ENCODE measurements at places on chromosomes 2 and 18.

DNA sequence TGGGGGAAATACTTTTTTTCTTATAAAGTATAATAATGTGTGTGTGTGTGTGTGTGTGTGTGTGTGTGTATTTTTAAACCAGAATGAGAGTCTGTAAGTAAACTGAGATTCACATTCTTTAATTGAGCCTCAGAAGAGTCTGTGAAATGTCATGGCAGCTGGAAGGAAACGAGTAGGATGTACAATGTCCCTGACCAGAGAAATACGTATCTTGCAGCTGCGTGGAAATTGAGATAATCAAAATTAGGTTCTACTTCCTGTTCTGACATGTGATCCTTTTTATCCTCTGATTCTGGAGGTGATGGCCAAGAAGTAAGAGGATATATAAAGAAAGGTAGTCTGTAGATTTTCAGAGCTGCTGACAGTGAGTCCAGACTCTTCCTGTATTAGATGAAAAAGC, 50.0 kb downstream of the SH3RF3 start:
- no peak for DNase-seq

DNA sequence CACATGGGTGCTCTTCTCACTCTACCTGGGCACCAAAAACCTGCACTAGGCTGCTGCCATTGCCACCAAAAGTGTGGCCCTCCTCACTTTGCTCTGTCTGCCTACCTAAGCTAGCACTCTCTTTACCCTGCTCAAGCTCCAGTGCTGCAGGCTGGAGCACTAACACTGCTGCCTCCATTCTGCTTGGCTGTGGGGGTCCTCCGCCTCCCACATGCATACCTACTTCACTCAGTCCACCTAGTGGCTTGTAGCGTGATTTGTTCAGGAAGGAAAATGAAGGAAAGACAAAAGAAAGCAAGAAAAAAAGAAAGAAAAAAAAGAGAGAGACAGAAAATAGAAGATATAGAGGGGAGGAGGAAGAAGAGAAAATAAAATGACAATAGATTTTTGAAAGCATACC, 1339.4 kb upstream of the CHAC2 start:
- DNase-seq = no peak

- DNase-seq = peak; percentile 74
Observed at GRCh38 chr2:112181571-112182290, 43.5 kb downstream of the FBLN7 start.

GRCh38 chr2:198905881-198906612, 551.7 kb downstream of the SATB2 start:
- DNase-seq = no peak

GRCh38 chr2:166115589-166115988, 12.2 kb downstream of the SCN1A start:
- DNase-seq = no peak

GRCh38 chr2:206105038-206105437, 19.1 kb upstream of the INO80D start:
- no peak for DNase-seq

- DNase-seq = no peak
Observed at GRCh38 chr2:9110346-9110884, 96.2 kb upstream of the ASAP2 start.

GRCh38 chr18:37339701-37340215, 225.8 kb downstream of the CELF4 start:
- no peak for DNase-seq

DNA sequence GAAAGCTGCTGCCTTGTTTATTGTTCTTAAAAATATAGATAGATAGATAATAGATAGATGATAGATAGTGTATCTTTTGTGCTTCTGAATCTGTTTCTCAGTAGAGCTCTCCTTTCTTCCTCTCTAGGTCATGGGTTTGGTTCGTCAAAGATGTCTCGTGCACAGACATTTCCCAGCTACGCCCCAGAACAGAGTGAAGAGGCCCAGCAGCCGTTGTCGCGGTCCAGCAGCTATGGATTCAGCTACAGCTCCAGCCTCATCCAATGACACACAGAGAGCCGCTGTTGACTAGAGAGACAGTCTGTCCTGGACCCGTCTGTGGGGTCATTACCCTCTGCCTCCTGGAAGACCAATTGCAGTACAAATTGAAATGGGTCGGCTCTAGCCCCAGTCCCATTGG, 106.6 kb downstream of the CD226 start:
- DNase-seq = no peak

DNA sequence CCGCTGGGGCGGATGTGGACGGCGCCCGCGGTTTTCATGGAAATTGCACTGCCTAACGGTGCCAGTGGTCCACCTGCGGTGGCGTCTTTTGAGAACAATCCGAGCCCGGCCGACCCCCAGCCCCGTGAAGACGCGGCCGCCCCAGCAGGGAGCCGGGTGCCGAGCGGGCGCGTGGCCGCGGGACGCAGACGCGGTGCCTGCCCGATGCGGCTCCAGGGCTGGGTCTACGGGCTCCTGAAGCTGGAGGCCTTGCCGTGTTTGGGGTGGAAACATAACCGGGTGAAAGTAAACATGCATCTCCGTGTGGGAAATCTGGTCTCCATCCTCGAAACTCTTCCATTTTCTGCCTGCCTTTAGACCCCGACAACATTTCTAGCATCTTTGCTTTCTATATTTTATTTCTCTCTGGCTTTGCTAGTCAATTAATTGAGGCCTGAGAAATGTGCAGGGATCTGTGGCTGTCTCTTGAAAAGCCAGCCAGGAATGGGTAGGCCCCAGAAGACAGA, 572 bp downstream of the INPP4A start:
- DNase-seq = no peak

DNA sequence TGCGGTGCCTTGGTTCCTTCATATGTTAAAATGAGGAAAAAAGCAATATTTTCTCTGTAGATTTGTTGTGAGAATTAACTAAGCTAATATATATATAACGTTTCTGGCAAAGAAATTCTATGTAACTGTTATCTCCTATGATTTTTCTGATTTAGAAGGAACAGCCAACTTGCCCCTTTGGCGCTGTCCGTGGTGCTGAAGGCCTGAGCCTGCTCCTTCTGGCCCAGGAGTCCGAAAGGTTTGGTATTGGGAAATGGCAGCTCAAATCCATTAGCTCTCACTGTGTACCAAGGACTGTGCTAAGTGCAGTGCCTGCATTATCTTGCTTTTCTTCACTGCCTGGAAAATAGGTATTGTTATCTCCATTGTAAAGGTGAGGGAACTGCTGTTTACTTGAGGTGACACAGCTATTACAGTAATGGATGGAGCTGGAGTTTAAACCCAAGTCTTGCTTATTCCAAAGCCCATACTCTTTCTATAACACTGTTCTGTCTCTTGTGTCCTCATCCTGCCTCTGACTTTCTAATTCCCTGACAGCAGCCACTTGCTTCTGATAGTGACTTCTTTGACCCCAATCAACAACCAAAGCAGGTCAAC, 52.2 kb downstream of the C1QL2 start:
- no peak for DNase-seq

DNA sequence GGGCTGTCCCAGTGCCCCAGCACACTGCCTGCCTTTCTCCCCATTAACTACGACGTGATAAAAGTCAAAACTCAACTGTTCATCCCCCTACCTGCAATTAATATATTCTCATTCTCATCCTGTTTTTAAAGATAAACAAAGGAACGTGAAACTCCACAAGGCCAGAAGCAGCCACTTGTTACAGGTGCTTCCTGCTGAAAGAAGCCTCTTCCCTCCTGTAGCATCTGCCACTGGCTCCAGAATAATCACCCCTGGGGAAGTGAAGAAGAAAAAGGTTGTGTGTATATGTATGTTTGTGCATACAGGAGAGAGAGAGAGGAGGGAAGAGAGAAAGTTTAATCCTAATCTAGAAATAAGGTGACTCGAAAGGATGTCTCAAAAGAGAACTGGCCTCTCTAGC, 27.1 kb downstream of the KIAA2012 start:
- DNase-seq = no peak

- DNase-seq = no peak
Observed at GRCh38 chr2:172596776-172597175, 40.9 kb downstream of the PDK1 start.

GRCh38 chr18:8799596-8800441, 94.5 kb downstream of the MTCL1 start:
- DNase-seq = no peak

GRCh38 chr2:88071365-88071764, 3.7 kb downstream of the SMYD1 start:
- DNase-seq = no peak

DNA sequence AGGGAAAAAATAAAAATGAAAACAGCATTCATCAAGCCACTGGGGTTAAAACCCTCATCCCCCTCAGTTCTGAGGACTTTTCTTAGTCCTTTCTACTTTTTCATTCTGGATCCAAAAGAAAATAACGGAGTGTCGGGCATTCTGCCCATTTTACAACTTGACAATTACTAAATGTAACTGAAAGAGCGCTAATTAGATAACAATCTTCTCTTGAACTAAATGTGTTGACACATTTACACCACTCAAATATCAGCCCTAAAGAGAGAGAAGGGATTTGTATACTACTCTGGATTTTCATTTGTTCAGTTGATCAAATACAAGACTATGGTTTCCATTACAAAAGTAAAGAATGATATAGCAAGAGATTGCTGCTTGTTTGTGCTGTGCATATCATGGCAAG, 27.5 kb downstream of the ABCA12 start:
- DNase-seq = no peak

DNA sequence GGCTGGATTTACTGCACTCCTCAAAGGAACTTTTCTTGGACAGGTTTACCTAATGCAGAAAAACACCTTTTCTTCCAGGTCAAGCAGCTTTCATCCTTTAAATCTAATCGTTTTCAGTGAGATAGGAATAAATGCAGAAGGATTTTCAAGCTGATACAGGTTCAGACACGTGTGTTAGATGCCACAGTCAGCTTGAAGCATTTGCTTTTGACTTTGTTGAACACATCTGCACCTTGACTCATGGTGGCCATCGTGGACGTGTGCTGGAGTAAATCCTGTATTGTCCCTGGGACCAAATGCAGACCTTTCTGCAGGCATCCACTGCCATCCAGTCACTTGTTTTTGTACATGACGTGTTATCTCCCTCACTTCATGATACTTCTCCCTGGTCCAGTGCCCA, 61.9 kb downstream of the KLHL29 start:
- DNase-seq = no peak

DNA sequence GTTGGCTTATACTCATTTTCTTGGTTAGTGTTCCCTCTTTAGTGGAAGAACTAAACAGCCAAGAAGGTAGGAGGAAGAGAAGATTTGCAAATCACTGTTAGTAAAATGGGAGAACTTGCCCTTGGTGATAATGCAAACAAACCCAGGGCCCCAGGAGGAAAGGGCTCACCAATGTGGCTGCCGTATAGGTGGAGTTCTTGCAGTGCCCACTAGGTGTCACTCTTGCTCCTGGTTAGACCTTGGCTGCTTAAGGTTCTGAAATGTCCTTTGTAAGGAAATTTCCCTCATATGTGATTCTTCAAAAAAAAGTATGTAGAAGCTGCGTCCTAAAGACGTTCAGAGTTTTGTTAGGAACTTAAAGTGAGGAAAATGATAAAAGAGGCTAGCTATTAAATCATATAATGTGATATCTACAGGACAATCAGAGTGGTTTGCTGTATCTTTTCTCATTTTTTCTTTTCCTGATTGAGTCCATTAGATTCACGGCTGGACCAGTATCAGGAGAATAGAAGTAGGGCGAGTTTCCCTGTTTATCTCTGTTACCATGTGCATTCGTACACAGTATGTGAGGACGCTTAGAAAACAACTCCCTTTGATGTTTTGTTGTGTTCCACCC, 48.6 kb downstream of the RPIA start:
- peak; percentile 57 for DNase-seq

- DNase-seq = no peak
Observed at GRCh38 chr18:55114876-55115275, 155.6 kb upstream of the CCDC68 start.

DNA sequence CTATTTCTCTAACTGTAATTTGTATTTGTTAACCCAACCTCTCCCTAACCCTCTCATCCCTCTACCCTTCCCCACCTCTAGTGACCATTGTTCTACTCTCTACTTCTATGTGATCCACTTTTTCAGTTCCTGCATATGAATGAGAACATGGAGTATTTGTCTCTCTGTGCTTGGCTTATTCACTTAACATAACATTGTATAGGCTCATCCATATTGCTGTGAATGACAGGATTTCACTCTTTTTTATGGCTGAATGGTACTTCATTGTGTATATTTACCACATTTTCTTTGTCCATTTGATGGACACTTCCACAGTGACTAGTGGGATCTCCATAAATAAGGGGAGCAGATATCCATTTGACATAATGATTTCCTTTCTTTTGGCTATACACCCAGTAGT, 103.7 kb downstream of the PLEKHM3 start:
- DNase-seq = no peak

DNA sequence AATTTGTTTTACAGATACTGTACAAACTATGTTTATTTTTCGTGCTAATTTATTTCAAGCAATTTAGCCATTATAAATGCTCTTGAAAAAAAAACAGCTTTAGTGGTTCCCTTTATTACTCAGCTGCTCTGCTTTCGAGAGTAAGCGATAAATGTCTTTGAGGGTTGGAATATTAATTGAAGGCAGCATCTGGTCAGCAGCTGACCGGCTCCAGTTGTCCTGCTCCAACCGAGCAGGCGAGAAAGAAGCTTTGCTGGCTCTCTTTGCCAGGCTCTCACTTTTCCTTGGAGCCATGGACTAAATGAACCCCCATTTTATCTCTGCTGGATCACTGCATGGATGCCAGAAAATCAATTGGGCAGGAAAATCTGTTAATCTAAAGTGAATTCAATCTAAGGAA, 147.4 kb downstream of the LNPK start:
- no peak for DNase-seq

GRCh38 chr2:127954857-127955256, 69.1 kb upstream of the AMMECR1L start:
- DNase-seq = no peak

- DNase-seq = peak; percentile 48
Observed at GRCh38 chr2:213246497-213247281, 37.6 kb upstream of the SPAG16 start.

- no peak for DNase-seq
Observed at GRCh38 chr2:157480182-157480961, 36.5 kb upstream of the CYTIP start.

- DNase-seq = no peak
Observed at GRCh38 chr2:178199334-178199733, 5.0 kb downstream of the OSBPL6 start.

All from activated CD4-positive, alpha-beta T cell treated with anti-CD3 and anti-CD28 coated beads for 4 hours (primary cell).